Left cardiac atrium (tissue), 4 donors: ENCODE measurements at places on chromosomes 13 and 19.

GRCh38 chr19:3186160-3186688 is 494 bp downstream of the NCLN start:
- DNase-seq, result peak; percentile 19

DNA sequence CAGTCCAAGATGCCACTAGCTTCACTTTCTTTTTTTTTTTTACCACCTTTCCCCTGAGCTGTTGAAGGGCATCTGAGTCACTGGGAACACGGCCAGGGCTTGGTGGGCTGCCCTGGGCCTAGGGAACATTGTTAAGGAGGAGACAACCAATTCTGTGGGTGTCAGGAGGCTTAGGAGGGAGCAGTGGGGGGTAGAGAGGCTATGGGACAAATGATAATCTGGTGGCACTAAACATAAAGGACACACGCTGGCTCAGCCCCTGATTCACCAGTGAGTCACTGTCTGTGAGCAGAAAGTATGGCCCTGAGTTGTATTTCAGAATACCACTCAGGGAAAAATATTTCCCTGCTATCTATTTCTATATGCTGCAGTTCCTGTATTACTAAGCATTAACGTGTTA is 207.8 kb downstream of the DCLK1 start:
- DNase-seq, result peak; percentile 58

DNA sequence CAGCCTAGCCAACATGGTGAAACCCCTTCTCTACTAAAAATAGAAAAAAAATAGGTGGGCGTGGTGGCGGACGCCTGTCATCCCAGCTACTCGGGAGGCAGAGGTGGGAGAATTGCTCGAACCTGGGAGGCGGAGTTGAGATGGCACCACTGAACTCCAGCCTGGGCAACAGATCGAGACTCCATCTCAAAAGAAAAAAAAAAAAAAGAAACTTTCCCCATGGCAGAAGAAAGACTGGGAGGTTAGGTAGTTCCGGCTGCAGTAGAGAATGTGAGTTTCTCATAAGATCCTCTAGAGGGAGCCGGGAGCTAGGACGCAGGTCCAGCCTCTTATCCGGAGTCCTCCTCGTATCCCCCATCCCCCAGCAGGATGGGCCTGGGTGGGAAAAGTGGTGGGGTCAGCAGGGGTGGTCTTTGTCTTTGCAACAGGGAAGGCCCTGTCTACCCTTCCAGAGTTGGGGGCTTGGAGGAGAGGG is 13.2 kb upstream of the CREB3L3 start:
- DNase-seq, result no peak

- peak; percentile 24 for DNase-seq
Measured at GRCh38 chr19:1045247-1045603, 5.3 kb downstream of the ABCA7 start.

DNA sequence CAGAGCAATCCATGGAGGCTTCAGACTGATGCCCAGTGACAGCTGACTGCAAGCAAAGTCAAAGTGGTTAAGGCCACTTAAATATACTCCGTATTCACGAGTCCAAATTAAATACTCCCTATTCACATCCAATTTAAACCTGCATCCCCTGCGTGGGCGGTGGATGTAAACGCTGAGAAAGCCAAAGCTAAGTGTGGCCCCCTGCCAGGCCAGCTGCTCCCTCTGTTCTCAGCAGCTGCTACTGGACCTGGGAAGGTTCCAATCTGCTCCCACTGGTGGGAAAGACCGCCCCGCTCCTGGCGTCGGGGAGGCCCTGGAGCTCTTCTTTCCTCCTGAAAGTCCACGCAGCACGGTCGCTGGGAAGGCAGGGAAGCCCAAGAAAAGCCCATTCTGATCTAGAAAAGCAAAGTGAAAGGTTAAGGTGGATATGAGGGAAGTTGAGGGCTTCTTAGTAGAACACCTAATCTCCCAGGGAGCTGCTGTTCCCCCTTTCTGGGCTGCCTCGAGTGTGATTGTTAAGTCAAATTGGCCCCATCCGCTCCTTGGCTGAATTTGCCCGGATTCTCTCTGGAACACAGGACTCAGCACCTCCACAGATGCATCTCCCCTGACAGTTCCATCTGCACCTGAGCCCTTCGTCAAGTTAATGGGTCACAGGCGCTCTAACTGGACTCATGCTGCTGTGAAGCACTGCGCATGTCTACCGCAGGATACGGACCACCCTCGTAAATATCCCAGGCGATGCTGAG is 205.5 kb downstream of the USP12 start:
- DNase-seq, result peak; percentile 79

- DNase-seq, result no peak
Measured at GRCh38 chr13:24640752-24641151, 39.5 kb upstream of the ATP12A start.

DNA sequence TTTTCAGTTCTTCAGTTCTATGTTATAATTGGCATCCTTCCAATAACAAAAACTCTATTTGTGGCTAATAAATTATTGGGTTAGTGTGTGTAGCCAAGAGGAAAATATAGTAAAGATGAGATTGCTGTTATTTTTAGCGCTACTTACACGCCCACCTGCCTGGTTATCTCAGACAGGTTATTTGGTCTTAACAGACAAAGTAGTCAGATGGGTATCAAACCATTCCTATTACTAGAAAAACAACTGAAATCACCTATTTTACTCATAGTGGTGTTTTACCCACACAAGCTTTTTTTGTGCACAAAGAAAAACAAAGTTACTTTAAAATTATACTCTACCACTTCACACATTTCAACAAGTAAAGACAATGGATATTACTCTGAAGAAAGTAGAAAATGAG is 151.2 kb downstream of the TBC1D4 start:
- DNase-seq, result no peak
